Thoracic aorta (tissue), 2 donors: ENCODE measurements at places on chromosomes 3 and 15. TPM values are rescaled to one million over a fixed set of nuclear protein-coding genes. Genes with fewer than 3 reads are reported as not detected.

GRCh38 chr3:33115024-33115768 lies 1.4 kb downstream of the CRTAP start:
- DNase-seq: peak; percentile 77

DNA sequence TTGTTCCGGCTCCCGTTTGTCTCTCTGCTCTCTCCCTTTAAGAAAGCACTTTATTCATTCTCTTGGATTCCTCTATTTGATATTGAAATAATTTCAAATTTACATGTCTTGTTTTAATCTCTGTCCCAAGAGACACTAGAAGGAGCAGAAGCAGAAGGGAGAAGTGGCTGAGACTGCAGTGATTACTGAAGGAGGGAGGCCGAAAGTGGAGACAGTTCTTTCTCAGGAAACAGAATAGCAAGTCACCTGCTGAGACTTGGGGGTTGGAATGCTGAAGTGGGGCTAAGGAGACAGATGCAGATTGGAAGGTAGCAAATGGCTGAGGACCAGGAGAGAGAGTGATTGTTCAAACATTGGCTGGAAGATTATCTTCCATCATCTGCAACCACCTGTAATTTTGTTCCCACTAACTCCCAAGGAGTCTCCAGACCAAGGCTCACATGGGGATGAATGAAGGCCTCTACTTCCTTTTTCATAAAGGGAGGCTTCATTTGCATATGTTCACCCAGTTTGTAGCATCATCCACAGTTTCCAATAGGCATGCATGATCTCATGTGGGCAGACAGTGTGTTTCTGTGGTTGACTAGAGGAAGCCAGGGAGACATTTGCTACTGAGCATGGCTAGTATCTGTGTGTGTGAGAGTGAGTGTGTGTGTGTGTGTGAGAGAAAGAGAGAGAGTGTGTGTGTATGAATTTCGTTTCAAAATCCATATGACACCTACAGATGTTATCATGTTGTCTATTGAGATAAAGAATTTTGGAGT lies 24.0 kb downstream of the LTF start:
- no peak for DNase-seq

DNA sequence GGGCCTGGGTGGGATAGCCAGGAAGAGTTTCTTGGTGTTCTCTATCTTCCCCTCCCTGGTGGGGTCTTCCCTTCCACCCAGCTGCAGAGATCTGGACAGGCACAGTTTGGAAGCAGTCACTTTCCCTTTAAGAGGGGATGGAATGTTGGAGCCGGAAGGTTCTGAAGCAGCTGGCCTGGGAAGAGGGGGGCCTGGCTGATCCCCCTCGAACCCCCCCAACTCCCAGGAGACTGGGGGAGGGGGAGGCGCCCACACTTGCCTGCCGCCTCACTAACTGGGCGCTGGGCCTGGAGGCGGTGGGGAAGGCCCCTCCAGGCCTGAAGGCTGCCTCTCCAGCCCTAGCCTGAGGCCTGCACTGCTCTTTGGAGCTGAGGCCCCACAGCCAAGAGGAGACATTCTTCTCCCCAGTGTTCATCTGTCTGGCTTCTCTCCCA lies 1.4 kb downstream of the DVL3 start:
- DNase-seq: no peak

DNA sequence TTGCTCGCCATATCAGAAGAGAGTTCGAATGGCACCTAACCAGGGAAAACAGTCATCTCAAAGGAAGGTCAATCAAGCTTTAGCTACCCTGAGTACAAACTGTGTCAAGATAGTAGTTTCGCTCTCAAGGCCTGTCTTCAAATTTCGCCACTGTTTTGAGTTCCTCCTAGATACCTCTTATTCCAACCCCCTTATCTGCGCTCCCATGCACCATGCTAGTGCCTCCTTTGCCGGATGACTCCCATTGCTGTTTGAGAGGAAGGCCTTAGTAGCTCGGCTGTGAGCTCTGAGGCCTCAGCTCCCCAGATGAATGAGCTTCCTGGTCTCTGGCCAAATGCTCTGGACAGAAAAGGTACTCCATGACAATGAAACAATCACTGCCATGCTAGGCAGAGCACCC lies 256.0 kb downstream of the ULK4 start:
- DNase-seq: no peak

DNA sequence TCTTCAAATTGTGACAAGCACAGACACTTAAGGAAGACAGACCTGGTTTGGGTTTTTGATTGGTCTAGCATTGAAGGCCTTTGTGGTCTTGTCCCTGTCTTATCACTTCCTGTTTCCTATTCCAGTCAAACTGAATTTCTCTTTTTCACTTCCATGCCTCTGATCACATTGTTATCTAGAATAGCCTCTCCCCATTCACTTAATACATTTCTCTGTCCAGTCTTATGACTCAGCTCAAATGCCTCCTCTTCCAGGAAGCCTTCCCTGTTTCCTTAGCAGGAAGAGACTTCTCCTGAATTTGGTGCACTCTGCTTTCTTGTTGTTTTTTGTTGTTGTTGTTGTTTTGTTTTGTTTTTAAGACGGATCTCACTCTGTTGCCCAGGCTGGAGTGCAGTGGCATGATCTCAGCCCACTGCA lies 45.5 kb downstream of the LIMD1 start:
- DNase-seq: no peak

GRCh38 chr15:60937278-60937677 lies 291.8 kb downstream of the RORA start:
- DNase-seq: no peak

GRCh38 chr3:67578416-67578815 lies 76.0 kb downstream of the SUCLG2 start:
- no peak for DNase-seq

DNA sequence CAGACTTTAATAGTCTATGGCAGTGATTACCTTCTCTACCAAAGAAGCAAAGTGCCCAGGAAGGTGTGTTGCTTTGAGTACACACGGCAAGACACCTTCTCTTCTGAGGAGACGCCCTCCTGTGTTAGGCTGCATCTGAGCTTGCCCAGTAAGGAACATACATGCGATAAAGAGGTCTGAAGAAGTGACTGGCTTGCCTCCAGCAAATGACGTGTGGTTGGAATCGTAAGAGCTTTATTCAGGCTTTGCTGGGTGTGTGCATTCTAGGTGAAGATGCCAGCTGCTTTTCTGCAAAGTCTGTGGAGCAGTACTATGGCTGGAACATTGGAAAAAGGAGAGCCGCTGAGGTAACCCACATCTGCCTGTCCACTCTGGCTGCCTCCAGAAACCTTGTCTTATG lies 22.4 kb downstream of the MAP6D1 start:
- no peak for DNase-seq

GRCh38 chr3:39019299-39019698 lies 32.4 kb downstream of the SCN11A start:
- DNase-seq: no peak

DNA sequence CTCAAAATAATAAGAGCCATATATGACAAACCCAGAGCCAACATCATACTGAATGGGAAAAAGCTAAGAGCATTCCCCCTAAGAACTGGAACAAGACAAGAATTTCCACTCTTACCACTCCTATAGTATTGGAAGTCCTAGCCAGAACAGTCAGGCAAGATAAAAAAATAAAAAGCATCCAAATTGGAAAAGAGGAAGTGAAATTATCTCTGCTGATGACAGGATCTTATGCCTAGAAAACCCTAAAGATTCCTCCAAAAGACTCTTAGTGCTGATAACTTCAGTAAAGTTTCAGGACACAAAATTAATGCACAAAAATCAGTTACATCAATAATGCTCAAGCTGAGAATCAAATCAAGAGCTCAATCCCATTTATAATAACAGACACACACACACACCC lies 45.9 kb upstream of the SLC2A2 start:
- DNase-seq: no peak

DNA sequence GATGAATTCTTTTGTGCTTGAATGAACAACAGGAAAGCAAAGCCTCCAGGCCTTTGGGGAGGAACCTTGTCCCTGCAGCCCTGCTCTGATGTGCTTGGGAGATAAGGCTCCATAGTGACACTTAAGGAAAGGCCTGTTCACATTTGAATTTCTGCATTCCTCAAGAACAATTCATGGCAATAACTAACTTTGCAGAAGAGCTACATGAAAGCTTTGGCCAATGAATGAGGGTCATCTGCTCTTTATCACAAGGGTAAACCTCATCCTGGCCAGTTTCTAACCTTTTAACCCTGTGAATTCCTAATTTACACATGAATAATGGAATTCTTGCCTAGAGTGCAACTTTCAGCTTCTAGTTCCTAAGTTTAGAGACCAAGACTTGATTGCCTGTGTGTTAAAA lies 5.6 kb downstream of the PRTG start:
- no peak for DNase-seq

GRCh38 chr3:33111581-33111980 lies 2.2 kb upstream of the CRTAP start:
- no peak for DNase-seq

DNA sequence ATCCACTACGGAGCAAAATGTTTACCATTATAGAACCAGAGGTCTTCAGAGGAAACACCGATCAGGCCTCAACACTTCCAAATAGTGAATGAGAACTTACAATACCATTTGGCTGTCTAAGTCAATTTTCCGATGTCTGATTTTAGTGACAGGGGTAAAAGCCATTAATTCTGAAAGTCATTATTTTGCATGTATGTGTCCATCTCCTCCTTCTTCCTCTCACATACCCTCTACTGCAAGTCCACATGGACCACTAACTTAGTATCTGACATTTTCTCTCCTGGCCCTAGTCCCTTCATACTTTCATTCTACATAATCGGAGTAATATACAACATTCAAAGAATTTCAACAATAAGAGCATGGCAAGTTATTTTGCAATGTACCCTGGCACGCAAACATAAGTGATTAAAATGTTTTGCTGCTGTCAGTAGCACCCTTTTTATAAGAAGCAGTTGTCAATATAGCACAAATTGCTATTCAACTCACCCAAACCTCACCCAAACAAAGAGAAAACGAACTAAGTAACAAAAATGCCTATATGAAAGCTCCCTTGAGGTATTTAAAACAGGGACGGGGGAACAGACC lies 1.9 kb downstream of the TOP2B start:
- no peak for DNase-seq

DNA sequence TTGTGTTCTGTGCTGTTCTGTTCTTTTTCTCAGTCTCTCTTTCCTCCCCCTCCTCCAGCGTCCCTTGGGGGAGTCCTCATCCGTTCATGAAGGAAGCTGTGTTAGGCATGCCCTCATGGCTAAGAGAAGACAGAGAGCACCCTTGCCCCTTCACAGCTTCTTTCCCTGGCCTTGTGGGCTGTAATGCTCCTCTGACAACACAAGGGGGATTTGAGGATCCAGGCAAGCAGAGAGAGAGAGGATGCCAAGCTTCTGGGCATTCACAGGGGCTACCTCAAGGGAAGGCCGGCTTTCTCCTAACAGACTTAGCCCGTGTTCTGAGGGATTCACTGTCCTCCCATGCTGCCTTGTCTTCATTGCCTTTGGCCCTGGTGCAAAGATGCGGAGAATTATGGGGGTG lies 389.5 kb downstream of the LRTM1 start:
- no peak for DNase-seq

GRCh38 chr3:191424881-191425280 lies 36.1 kb upstream of the PYDC2 start:
- no peak for DNase-seq

GRCh38 chr3:171508206-171508605 lies 48.0 kb upstream of the TNIK start:
- DNase-seq: no peak

GRCh38 chr15:56598991-56599390 lies 134.1 kb upstream of the MNS1 start:
- DNase-seq: no peak

DNA sequence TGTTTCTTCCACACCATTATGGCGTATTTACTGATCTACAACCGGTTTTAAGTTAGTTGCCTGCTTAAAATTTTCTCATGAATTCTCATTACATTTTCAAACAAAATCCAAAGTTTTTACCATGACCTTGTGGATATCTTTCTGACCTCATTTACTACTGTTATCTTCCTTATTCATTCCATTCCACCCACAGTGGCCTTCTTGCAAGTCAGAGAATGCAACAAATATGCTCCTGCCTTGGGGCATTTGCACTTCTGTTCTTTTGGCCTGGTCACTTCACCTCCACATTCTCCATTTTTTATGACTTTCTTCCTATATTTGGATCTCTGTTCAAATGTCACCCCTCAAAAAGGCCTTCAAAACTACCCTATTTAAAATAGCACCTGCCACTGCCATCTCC lies 8.8 kb upstream of the SLC15A2 start:
- no peak for DNase-seq

DNA sequence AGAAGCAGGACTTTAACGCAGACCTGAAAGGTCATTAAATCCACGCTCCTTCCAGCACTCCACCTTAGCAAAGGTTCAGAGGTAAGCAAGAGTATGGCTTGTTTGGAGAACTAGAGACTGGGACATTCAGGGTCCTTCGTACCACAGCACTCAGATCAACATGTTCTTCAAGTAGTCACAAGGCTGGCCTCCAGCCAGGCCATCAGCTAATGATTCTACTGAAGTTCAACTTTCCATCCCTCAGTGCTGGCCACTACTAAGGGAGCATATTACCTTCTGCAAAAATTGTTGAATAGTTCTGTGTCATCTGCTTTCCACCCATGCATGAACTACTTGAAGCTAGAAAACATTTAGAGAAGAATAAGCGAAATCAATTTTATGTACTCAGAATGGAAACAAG lies 17.6 kb downstream of the CD200R1L start:
- no peak for DNase-seq

DNA sequence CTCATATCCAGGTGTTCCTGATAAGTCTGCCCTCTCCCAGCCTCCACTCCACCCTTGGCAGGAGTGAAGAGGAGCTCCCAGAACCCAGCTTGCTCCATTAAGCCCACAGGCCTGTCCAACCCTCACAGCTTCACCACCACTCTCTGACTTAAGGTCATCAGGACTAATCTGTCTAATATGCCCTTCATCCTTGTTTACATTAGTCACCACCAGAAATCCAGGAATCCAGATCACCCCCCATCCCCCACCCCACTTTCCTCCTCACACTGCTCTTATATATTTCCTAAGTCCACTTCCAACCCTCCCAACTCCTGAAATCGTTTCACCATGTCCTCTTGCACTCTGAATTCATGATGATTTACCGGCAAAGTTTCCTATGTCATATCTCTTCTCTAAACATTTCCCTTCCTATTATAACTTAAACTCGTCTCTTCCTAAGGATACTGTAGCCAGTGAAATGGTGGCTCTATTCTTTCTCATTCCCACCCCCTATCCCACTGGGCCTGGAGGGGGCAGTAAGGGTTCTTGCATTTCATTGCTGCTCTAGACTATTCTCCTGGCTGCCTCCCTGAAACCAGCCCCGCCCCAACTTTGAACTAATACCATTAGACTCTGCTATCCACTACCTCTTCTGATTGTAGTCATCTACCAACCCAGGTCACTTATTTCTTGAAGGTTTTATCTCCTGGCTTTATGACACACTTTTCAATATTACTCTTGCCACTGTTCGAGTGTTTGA lies 43.4 kb downstream of the PPP2R3A start:
- DNase-seq: no peak

- no peak for DNase-seq
These were observed 9.5 kb downstream of the COPS2 start for GRCh38 chr15:49145651-49146609.

GRCh38 chr3:127119693-127120464 lies 73.1 kb upstream of the PRR23E start:
- DNase-seq: no peak

The MAP6D1 gene
- total RNA-seq: 9.5 TPM

The FAM174B gene
- 10.0 TPM for total RNA-seq

The RPP14 gene
- total RNA-seq: 10.1 TPM

The RTP4 gene
- total RNA-seq: not detected

The MEIS2 gene
- total RNA-seq: 46.4 TPM

The ZNF639 gene
- 21.8 TPM for total RNA-seq

The P2RY13 gene
- total RNA-seq: 1.4 TPM

The ZNF660 gene
- 3.8 TPM for total RNA-seq

The DUOX1 gene
- 0.68 TPM for total RNA-seq

The KLHL6 gene
- 6.6 TPM for total RNA-seq
